ENCODE measurements at places on chromosomes 5 and 9. TPM values are rescaled to one million over a fixed set of nuclear protein-coding genes. Genes with fewer than 3 reads are reported as not detected.
A peak's percentile ranks its signal among the peaks of the same experiment; 100 is the strongest.

GRCh38 chr5:6493681-6494454, 45.2 kb downstream of the UBE2QL1 start:
- no peaks in the 10 kb centered on the region for H3K4me1 ChIP-seq
- no peak overlapping the region for H3K27ac ChIP-seq
- peaks cover 11% of the 10 kb centered on the region for H3K27me3 ChIP-seq
- no peaks in the 10 kb centered on the region for H3K36me3 ChIP-seq

- no peak overlapping the region for H3K27ac ChIP-seq
- DNase-seq: no peak
- no peaks in the 10 kb centered on the region for H3K4me1 ChIP-seq
These were observed 45.9 kb upstream of the VPS13A start for GRCh38 chr9:77131399-77131798.

The OR1J2 gene
- total RNA-seq: not detected

The TMEFF1 gene
- 1.3 TPM for total RNA-seq

GRCh38 chr5:88818296-88818695, 64.7 kb downstream of the MEF2C start:
- peaks cover 5% of the 10 kb centered on the region for H3K4me1 ChIP-seq
- H3K4me3 ChIP-seq: no peak overlapping the region
- DNase-seq: no peak
- no peaks in the 10 kb centered on the region for H3K27me3 ChIP-seq
- H3K27ac ChIP-seq: no peak overlapping the region

- no peaks in the 10 kb centered on the region for H3K36me3 ChIP-seq
- peaks cover 2% of the 10 kb centered on the region for H3K27me3 ChIP-seq
- H3K27ac ChIP-seq: no peak overlapping the region
These were observed 780.5 kb upstream of the CDH9 start for GRCh38 chr5:27818888-27819287.

DNA sequence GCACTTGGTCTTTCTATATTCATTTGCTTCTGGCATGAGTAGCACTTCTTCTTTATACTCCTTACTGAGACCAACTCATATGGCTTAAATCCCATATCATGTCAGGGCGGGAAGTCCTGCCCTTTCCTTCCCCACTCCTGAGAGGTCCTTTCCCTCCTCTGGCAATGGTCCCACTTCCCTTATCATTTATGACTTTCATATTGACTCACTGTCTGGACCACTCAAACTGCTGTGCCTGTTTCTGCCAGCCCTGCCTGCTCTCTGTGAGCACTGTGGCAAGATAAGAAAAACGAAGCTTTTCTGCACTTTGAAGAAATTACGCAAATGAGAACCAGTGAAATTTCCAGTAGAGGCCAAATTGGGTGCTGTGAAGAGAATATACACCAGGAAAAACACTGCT, 58.1 kb downstream of the ZNF474 start:
- DNase-seq: no peak
- no peaks in the 10 kb centered on the region for H3K27me3 ChIP-seq
- no peaks in the 10 kb centered on the region for H3K36me3 ChIP-seq
- H3K4me3 ChIP-seq: no peak overlapping the region
- peaks cover 18% of the 10 kb centered on the region for H3K4me1 ChIP-seq

The PCDHGB5 gene
- 1.6 TPM for total RNA-seq

GRCh38 chr9:12740845-12741244, 34.0 kb upstream of the LURAP1L start:
- peaks cover 5% of the 10 kb centered on the region for H3K4me1 ChIP-seq
- DNase-seq: no peak
- no peaks in the 10 kb centered on the region for H3K27me3 ChIP-seq
- no peak overlapping the region for H3K27ac ChIP-seq
- no peak overlapping the region for H3K4me3 ChIP-seq
- peaks cover 2% of the 10 kb centered on the region for H3K36me3 ChIP-seq

GRCh38 chr9:87973730-87974292, 522 bp downstream of the CDK20 start:
- peak overlapping the region; percentile 7 for H3K27ac ChIP-seq
- H3K4me3 ChIP-seq: peak overlapping the region; percentile 85
- no peak for DNase-seq
- H3K36me3 ChIP-seq: peaks cover 2% of the 10 kb centered on the region
- H3K4me1 ChIP-seq: peaks cover 19% of the 10 kb centered on the region

DNA sequence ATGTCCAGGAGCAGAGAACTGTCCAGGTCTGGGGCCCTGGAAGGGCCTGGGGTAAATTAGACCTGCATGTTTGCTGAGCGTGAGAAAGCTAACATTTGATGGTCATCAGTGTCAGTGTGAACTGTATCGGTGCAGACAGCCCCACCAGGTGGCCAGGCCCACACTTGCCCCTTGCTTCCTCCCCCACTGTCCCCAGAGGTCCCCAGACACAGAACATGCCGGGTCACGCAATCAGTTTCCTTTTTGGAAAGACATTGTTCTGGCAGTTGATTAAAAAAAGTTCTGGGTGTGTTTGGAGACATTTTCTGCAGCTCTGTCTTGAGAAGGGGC, 1.5 kb downstream of the NKD2 start:
- H3K27ac ChIP-seq: no peak overlapping the region
- no peak overlapping the region for H3K4me3 ChIP-seq
- H3K36me3 ChIP-seq: no peaks in the 10 kb centered on the region
- H3K4me1 ChIP-seq: peaks cover 3% of the 10 kb centered on the region

The GADD45G gene
- 1.5 TPM for total RNA-seq

DNA sequence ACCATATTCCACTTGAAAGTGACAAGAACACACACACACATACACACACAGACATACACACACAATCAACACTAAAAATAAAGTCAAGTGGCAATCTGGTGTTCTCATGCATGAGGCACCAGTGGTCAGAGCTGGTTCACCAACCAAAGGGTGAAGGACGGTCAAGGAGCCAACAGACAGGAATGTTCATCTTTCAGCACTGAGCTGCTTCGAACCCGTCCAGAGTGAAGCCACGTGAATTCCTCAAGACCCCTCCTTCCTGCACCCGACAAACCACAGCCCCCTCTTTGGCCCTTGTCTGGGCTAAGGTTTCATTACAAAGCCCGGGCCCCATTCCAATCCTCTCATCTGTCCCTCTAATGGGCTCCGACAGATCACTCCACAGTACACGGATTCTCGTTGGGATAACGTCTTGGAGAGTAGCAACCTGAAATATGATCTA, 84.5 kb upstream of the SMIM23 start:
- H3K27me3 ChIP-seq: peaks cover 19% of the 10 kb centered on the region
- H3K4me3 ChIP-seq: no peak overlapping the region
- DNase-seq: no peak
- no peaks in the 10 kb centered on the region for H3K36me3 ChIP-seq
- H3K27ac ChIP-seq: no peak overlapping the region

DNA sequence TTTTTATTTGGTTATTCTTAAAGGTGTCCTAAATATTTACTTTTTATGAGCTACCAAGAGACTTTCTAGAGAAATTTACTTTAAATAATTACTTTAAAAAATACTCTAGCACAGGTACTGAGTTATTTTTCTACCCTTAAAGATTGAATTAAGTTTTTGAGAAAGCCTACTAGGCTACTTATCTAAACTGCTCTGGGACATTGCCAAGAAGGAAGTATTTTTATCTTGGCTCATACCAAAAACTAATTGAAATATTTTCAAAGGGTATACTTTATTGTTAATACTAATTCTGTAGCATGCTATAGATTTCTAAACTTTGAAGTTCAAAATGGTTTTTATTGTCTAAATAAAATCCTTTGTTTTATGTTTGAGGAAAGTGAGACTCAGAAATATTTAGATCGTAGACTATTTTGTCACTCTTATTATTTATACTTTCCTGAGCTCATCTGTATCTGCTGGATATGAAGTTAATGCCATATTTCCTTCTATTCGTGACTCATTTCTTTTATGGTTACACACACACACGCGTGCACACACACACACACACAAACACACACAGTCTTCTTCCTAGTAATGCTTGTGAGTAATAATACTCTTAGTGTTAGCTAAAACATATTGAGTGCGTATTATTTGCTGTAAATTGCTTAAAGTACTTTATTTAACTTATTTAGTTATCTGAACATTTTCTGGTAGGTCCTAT, 89.5 kb downstream of the MAN2A1 start:
- no peak overlapping the region for H3K4me3 ChIP-seq
- no peak overlapping the region for H3K27ac ChIP-seq
- no peaks in the 10 kb centered on the region for H3K4me1 ChIP-seq
- peaks cover 6% of the 10 kb centered on the region for H3K36me3 ChIP-seq
- H3K27me3 ChIP-seq: no peaks in the 10 kb centered on the region
- DNase-seq: no peak

- H3K4me3 ChIP-seq: no peak overlapping the region
- H3K27ac ChIP-seq: no peak overlapping the region
These were observed 54.8 kb downstream of the IQGAP2 start for GRCh38 chr5:76457674-76458485.

The GALNT12 gene
- total RNA-seq: 0.34 TPM

DNA sequence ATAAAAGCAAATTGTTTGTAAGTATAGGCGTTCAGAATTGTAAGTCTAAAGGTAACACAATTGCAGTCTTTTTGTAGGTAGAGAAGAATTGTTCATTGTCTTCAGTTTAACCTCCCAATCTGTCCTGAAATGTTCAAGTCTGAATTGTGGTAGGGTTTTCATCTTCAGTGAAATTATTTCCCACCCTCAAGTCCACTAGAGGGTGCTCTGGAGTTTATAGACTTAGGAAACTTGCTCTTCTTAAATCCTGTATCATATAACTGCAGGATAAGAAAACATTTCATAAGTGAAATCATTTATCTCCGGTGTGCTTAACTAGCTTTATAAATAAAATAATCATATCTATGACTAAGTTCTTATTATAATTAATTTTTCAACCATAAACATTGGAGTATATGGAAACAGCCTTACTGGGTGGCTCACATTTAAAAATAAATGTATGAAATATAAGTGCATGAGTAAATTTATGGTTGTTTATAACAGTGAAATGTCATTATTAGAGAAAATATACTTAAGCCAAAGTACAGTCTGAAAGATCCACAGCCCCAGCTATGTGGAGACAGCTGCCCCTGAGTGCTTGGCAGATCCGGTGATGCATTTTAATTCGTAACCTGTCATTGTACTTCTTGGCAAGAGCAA, 182.4 kb upstream of the OTULINL start:
- peak overlapping the region; percentile 92 for H3K27ac ChIP-seq
- no peak overlapping the region for H3K4me3 ChIP-seq
- H3K4me1 ChIP-seq: peaks cover 51% of the 10 kb centered on the region
- H3K27me3 ChIP-seq: no peaks in the 10 kb centered on the region

All from chondrocyte (in vitro differentiated cells).